ENCODE measurements at places on chromosomes 7 and 10.

GRCh38 chr7:135959646-135960363, 17.4 kb downstream of the MTPN start:
- no peak for DNase-seq

GRCh38 chr10:79248341-79249185, 98.7 kb upstream of the PPIF start:
- no peak for DNase-seq

DNA sequence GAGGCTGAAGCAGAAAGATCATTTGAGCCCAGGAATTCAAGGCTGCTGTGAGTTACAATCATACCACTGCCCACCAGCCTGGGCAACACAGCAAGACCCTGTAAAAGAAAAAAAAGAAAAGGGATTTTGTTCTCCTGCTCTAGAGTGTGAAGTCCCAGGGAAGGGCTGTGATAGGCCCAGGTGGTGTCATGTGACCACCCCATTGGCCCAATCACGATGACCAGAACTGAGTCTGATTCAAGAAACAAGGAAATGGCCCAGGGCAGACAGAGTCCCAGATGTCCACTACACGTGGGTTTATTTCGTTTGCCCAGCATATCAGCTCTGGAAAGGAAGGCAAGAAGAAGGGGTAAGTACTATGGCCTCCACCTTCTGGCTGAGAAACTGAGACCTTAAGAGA, 81.3 kb upstream of the CUX1 start:
- no peak for DNase-seq

DNA sequence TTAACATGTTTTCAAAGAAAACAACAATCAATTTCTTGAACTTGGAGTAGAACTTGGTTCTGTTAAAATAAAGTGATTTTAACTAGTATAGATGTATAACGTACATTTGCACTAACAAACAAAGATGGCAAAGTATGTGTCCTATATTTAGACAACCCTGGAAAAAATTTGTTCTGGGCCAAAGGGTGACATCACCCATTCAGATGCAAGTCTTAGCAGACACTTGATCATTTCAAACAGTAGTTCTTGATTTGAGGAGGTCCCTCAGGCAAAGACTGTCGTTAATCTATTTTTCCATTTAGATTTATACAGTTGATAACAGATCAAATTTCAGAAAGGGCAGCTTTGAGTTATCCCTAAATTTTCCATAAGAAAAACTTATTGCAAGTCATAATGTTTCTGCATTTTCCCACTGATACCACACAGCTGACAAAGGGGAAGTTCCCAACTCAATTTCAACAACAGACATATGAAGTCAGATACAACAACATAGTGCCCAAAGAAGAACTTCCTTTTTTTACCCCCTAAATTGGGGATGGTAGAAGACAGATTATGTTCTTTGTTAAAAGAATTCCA, 5.2 kb downstream of the NMT2 start:
- DNase-seq = no peak

- DNase-seq = no peak
These were observed 50.8 kb downstream of the CAMK2B start for GRCh38 chr7:44274623-44274975.
